ENCODE measurements at places on chromosomes 16 and 17.

GRCh38 chr17:55264278-55264644 is 499 bp upstream of the HLF start:
- DNase-seq, result no peak

GRCh38 chr17:10205549-10206185 is 7.3 kb upstream of the GAS7 start:
- DNase-seq, result no peak

GRCh38 chr16:72469932-72470331 is 298.0 kb upstream of the PMFBP1 start:
- DNase-seq, result no peak

- no peak for DNase-seq
Measured at GRCh38 chr17:50608700-50609379, 25.8 kb upstream of the ABCC3 start.

- no peak for DNase-seq
Measured at GRCh38 chr17:28328325-28328724, 6.9 kb downstream of the IFT20 start.

GRCh38 chr17:65219124-65219523 is 82.0 kb downstream of the RGS9 start:
- DNase-seq, result no peak

DNA sequence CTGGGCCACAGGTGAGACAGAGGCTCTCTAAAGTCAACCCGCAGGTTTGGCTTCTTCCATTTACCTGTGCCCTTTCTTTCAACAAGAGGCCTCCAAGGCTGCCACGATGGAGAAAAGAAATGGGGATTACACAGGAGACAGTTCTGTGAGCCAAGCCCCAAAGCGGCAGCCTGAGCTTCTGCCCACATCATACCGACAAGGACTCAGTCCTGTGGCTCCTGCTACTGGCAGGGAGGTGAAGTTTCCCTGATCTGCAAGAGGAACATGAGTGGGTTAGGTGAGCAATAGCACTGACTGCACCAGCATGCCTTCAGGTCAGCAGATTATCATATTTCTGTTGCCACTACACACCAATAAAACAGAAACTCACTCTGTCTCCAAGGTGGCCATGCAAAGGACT is 800.0 kb downstream of the KCNJ18 start:
- no peak for DNase-seq

DNA sequence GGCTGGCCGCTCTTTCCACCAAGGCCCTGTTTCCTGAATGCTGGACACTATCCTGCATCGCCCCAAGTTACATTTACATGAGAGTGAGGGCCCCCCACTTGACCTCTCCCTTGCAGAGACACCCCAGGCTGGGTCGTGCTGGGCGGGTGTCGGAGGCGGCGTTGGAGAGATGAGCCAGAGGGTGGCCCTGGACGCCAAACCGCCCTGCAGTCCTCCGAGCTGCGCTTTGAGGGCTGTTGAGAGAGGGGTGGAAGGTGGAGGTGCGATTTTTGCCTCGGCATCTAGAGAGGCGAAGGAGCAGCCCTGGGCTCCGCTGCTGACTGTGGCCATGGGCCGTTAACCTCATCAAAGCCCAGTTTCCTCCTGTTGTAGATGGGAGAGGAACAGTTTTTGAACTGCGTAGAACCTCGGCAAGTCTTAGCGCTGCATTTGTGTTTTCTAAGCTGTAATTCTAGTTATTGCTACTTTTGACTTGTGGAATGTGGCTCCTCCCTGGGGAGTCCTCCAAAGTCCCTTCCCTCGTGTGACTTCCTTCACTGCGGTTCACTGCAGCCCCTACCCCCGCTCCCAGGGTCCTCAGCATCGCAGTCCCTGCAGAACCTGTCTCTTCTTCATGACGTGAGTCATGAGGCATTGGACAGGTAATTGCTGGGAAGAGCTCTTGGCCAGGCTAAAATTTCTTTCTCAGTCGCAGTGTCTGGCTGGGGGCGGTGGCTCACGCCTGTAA is 986 bp upstream of the ELOB start:
- no peak for DNase-seq

DNA sequence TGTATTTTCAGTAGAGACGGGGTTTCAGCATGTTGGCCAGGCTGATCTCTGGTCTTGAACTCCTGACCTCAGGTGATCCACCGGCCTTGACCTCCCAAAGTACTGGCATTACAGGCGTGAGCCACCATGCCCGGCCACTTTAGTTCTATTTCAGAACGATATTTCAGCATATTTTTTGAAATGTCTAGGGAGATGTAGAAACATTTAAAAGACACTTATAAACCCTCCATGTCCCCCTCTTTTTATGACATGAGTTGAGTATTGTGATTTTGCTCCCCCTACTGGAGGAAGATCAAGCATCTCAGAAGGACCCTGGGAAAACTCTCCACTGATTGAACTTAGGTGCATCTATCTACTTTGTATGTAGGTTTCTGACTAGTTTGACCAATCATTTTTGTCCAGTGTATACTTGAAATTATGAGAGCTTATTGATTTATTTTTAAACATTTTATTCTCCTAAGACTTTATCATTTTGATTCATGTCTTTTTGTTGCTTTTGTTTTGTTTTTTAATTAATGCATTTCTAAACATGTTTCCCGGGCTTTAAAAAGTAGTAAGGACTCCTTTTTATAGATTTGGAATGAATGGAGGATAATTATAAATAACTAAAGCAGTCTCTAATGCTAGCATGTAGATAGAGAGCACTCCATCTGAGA is 105.1 kb downstream of the CHD9 start:
- peak; percentile 28 for DNase-seq

DNA sequence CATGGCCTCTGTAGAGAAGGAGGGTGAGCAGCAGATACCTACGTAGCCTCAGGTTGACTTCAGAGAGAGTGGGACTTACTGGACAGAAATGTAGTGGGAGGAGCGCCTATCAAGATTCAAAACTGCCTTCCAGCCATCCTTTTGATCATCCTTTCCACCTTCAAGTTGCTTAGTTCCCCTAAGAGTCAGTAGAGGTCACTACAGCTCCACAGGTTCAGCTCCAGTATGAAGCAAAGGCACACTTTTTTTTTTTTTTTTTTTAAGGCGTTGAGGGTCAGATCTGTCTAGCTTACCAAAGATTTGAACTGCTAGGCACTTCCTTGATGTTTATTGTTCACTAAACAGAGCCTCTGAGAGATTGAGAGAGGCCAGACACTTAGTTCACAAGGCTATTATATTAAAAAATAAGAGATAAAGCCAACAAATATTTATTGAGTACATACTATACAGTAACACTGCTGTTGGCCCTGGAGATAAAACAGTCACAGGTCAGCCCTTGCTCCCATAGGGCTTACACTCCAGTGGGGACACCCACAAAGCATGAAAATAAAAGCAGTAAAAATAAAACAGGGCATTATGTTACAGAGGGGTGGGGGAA is 3.1 kb downstream of the RNF227 start:
- DNase-seq, result peak; percentile 56

DNA sequence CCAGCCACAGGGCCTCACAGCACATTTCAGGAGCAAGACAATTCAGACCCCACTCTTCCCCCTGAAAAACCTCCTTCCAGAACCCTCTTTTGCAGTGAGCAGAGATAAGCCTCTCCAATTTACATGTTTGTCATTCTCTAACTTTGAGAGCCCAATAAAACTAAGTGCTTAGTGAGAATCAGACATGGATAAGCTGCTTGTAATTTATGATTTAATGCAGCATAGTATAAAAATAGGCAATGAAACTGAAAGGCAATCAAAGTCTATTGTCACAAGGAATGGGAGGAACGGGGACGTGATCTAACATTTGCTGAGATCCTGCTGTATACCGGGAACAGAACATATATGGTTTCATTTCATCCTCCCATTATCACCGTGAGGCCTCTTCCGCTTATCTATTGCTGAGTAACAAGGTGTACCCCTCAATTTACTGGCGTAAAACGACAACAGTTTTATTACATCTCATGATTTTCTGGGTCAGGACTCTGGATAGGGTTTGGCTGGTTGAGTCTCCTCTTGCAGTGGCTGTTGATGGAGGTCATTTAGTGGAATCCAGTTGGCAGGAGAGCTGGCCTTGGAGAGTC is 597.4 kb downstream of the MAF start:
- no peak for DNase-seq

DNA sequence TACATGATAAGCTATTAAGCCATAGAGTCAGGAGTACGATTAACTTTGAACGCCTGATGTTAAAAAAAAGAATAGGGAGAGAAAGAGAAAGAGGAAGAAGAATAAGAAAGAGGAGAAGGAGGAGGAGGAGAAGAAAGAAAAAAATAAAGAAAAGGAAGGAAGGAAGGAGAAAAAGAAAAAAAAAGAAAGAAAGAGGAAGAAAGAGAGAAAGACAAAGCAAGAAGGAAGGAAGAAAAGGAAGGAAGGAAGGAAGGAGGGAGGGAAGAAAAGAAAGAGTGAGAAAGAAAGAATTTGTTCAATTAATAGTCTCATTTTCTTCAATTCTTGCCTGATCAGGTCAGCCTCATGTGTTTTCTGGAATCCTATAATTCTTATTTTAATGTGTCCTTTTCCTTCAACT is 33.7 kb downstream of the HS3ST2 start:
- no peak for DNase-seq

DNA sequence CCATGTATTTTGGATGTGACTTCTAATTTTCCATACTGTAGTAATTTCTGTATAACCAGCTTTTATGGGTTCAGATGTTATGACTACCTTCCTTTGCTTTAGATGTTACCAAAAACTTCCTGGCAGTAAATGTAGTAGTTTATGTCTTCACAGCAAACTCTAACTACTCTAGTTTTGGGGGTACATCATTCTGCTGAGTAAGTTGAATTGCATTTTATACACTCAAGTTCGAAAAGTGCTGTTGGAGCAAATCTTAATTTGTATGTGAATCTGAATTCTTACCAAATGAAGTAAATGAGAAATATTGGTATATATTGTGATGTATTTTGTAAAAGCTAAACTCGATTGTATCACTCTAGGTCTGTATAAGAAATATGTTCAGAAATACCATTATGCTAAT is 728.3 kb upstream of the CDH8 start:
- no peak for DNase-seq

- no peak for DNase-seq
Measured at GRCh38 chr17:57120814-57121213, 35.8 kb downstream of the AKAP1 start.

- no peak for DNase-seq
Measured at GRCh38 chr16:57045694-57046381, 46.5 kb upstream of the CPNE2 start.

- DNase-seq, result peak; percentile 82
Measured at GRCh38 chr16:20851601-20852000, 45.3 kb downstream of the REXO5 start.

DNA sequence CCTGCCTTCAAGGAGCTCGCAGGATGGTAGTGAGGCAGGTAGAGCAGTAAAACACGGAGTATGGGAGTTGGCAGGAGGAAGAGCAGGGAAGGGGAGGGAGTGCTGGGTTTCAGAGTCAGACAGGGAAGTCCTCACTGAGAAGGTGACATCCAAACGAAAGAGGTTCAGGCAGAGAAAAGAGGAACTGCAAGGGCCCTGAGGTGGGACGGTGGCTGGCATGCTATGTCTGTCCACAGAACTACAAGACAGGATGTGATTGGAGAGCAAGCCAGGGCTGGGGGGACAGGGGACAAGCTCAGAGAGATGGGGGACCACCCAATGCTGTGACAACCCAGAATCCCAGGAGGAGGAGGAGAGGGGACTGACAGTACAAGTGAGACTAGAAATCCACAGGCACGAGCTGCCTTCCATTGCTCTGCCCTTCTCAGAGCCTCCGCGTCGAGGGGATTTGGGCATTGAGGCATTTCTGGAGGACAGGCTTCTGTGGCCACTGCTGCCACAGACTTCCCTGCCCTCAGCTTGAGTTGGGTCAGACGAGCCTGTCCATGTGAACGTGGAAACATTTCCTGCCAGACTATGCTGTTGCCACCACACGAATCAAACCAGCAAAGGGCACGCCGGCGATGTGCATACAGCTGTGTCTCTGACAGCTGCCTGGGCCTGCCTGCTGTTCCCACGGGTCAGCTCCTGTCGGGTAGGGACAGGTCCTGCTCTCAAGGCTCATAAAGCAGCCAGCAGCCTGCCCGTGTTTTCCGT is 100.1 kb downstream of the RAB11FIP4 start:
- no peak for DNase-seq

- DNase-seq, result no peak
Measured at GRCh38 chr16:53686710-53687109, 16.9 kb downstream of the RPGRIP1L start.

GRCh38 chr17:73713136-73713535 is 68.9 kb upstream of the SDK2 start:
- DNase-seq, result no peak

DNA sequence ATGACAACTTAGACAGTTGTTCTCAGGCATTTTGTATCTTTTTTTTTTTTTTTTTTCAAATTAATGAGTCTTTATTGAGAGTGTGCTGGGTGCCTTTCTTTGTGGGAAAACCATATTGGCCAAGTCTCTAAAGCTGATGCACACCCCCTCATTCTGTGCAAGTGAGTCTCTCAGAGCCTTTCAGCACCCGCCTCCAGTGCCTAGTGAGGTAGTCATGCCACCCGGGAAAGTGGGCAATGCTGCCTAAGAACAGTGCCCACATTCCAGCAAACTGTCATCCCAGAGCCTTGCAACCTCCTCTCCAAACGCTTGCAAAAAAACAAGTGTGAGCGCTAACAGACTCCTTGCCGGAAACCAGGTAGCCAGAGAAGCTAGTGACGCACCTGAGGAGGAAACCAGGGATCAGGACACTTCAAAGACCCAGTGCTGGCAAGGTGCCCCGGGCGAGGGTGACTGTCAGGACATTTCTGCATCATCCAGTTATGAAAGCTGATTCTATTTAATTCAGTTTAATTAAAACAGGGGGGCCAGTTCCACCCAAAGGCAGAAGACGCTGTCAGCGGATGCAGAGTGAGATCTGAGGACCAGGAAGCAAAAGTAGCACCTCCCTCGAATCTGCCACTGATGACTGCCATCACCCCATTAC is 34.9 kb downstream of the SMARCE1 start:
- no peak for DNase-seq

DNA sequence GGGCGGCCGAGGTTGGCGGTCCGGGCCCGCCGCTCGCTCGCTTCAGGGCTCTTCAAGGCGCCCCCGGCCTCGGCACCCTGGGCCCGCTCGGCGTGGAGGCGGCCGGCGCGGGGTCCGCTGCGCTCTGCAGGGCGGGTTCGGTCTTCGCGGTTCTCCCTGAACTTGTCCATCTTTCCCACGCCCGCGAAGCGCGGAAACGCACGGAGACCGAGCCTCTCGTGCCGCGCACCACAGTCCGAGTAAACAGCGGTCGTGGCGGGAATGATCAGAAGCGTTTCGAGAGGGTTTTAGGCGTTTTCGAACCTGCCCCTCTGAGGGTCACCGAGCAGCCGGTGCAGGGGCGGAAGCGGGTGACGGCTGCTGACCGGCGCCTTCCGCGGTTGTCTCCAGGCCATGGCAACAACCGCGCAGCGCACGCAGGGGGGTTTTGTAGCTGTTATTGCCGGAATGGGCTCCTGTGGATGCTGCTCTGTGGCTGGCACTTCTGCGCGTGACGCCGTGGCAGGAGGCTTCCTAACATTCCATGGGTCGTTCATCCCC is 414 bp downstream of the NARF start:
- no peak for DNase-seq

GRCh38 chr16:67531247-67531646 is 2.6 kb downstream of the RIPOR1 start:
- no peak for DNase-seq

GRCh38 chr16:287298-287811 is 4.4 kb downstream of the PDIA2 start:
- no peak for DNase-seq
